ENCODE measurements at places on chromosomes 6 and 20.

DNA sequence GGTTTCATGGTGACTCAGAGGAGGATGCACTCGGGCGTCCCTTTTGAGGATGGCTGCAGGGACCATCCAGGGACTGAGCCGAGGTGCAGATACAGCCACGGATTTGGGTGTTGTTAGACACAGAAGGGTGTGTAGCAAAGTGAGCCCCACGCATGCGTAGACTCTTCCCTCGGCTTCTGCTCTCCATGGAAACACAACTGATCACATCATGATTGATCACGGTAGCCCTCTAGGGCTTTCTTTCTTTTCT, 606 bp upstream of the ULBP1 start:
- H3K27me3 ChIP-seq, result peaks cover 64% of the 10 kb centered on the region
- no peaks in the 10 kb centered on the region for H3K36me3 ChIP-seq
- peak overlapping the region; percentile 55 for H3K4me3 ChIP-seq
- H3K27ac ChIP-seq, result no peak overlapping the region
- H3K4me1 ChIP-seq, result peaks cover 31% of the 10 kb centered on the region
- DNase-seq, result no peak

DNA sequence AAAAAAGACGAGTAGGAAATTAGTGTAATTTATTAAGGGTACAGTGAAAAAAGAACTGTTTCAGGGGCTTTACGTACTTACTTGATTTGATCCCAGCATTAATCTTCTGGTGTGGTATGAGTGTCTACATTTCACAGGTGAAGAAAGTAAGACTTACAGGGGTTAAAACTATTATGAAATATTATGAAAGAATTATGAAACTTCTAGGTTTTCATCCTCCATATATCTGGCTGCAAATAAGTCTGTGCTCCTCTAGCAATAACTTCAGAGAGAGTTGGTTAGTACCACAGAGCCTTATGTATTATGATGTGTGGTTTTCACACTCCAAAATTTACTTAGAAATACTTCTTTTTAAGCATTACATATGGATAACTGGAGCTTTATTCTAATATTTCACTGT, 41.9 kb downstream of the ZFAND3 start:
- H3K27ac ChIP-seq, result no peak overlapping the region
- H3K36me3 ChIP-seq, result no peaks in the 10 kb centered on the region
- no peaks in the 10 kb centered on the region for H3K27me3 ChIP-seq
- DNase-seq, result no peak
- peaks cover 21% of the 10 kb centered on the region for H3K4me1 ChIP-seq

DNA sequence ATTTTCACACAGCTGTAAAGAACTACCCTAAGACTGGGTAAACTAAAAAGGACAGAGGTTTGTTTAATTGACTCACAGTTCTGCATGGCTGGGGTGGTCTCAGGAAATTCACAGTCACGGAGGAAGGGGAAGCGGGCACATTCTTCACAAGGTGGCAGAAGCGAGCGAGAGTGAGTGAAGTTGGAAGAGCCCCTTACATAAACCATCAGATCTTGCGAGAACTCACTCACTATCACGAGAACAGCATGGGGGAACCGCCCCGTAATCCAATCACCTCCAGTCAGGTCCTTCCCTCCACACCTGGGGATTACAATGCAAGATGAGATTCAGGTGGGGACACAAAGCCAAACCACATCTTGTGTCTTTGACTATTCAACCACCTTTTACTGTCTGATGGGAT, 700.5 kb downstream of the TENT5A start:
- H3K4me1 ChIP-seq, result no peaks in the 10 kb centered on the region
- no peak overlapping the region for H3K27ac ChIP-seq
- no peaks in the 10 kb centered on the region for H3K27me3 ChIP-seq
- H3K4me3 ChIP-seq, result no peak overlapping the region

GRCh38 chr6:16437095-16437494, 198.7 kb downstream of the GMPR start:
- no peak for DNase-seq
- H3K4me3 ChIP-seq, result peak overlapping the region; percentile 40
- H3K27me3 ChIP-seq, result no peaks in the 10 kb centered on the region
- H3K4me1 ChIP-seq, result peaks cover 55% of the 10 kb centered on the region
- H3K36me3 ChIP-seq, result peaks cover 5% of the 10 kb centered on the region

DNA sequence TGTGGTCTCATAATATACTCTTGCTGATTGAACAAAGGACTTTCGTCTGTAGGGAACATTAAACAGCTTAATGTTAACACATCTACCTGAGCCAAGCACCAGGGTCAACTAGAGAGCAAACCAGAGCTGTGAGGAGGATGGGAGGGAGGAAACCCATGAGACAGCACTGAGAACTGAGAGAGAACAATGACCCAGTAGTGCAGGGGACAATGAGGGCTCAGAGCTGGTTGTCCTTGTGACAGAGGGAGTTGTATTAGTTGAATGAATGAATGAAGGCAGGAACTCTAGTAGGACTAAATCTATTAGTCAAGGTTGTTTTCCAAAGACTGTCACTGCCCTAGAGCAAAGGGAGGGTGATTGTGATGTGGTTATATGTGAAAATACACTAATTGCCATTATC, 28.2 kb upstream of the GSTA4 start:
- no peaks in the 10 kb centered on the region for H3K4me1 ChIP-seq
- no peak overlapping the region for H3K27ac ChIP-seq
- no peaks in the 10 kb centered on the region for H3K27me3 ChIP-seq

DNA sequence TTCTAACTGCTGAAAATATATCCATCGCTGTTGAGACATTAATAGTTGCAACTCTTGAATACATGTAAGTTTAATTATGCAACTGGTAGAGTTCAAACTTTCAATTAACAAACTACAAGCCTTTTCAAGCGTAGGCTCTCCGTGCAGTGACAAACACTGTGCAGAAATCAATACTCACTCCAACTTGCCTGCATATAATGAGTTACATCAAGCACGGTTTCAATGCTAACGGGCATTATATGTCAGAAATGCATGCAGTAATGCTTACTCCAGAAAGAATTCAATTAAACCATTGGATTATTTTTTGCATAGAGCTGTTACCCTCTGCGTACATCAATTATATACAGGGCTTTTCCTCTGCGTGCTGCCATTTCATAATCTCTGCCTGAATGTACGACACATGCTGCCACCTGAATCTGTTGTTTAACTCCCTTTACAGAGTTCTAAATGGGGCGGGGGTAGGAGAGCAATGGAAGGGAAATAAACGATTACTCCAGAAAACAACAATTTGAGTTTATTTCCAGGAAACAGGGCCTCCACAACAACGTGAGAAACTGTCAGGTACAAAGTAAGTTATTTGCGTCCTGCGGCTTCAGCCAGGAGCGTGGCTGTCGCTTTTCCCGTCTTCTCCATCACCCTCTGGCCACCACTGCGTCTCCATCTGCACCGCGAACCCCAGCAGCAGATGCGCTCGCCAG, 1.8 kb downstream of the PTPRK start:
- no peak overlapping the region for H3K27ac ChIP-seq
- H3K4me1 ChIP-seq, result peaks cover 26% of the 10 kb centered on the region
- H3K27me3 ChIP-seq, result peaks cover 57% of the 10 kb centered on the region
- peak overlapping the region; percentile 80 for H3K4me3 ChIP-seq
- no peak for DNase-seq
- H3K36me3 ChIP-seq, result no peaks in the 10 kb centered on the region

DNA sequence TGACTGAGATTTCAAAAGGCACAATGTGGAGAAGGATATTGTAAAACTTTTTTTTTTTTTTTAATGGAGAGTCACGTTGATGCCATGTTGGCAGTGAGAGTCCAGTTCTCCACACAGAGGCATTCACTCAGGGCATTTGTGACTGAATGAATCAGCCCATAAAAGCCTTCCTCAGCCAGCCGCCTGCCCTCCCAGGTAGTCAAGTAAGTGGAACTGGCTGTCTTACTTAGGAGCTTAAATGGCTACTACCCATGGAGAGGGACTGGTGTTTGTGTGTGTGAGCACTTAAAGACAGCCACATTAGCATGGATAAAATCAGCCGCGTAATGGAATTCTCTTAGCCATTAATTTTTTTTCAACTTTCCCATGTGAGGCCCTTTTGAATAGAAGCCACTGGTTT, 12.6 kb downstream of the AAR2 start:
- H3K27me3 ChIP-seq, result no peaks in the 10 kb centered on the region
- peaks cover 90% of the 10 kb centered on the region for H3K36me3 ChIP-seq
- no peaks in the 10 kb centered on the region for H3K4me1 ChIP-seq
- H3K27ac ChIP-seq, result no peak overlapping the region
- no peak for DNase-seq
- H3K4me3 ChIP-seq, result no peak overlapping the region

GRCh38 chr6:81376745-81377144, 375.7 kb downstream of the TENT5A start:
- no peak overlapping the region for H3K4me3 ChIP-seq
- no peaks in the 10 kb centered on the region for H3K27me3 ChIP-seq
- no peak overlapping the region for H3K27ac ChIP-seq
- no peaks in the 10 kb centered on the region for H3K36me3 ChIP-seq
- no peaks in the 10 kb centered on the region for H3K4me1 ChIP-seq

- no peaks in the 10 kb centered on the region for H3K27me3 ChIP-seq
- H3K4me1 ChIP-seq, result no peaks in the 10 kb centered on the region
- no peak for DNase-seq
- peaks cover 19% of the 10 kb centered on the region for H3K36me3 ChIP-seq
- no peak overlapping the region for H3K4me3 ChIP-seq
- H3K27ac ChIP-seq, result no peak overlapping the region
These were observed 150.8 kb downstream of the ZMYND8 start for GRCh38 chr20:47205577-47206123.

- H3K27ac ChIP-seq, result no peak overlapping the region
- DNase-seq, result no peak
- no peak overlapping the region for H3K4me3 ChIP-seq
These were observed 9.8 kb downstream of the GPR31 start for GRCh38 chr6:167148021-167148420.

DNA sequence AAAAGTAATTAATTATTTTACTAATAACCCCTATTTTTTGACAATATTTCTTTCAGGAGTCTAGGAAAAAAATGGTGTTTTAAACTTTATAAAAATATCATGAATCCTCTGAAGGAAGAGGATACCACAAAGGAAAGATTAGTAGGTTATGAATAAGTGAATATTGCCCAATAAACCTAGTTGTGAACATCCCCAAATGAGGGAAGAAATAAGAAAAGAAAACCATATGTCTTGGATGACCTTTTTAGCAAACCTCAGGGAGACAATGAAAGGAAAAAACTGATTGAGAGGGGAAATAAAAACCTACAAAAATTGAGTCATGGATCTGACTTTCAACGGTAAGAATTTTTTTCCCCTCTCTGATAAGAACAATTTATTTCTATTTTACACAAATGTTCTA, 34.4 kb downstream of the TENT5A start:
- no peak for DNase-seq
- H3K27me3 ChIP-seq, result no peaks in the 10 kb centered on the region
- no peak overlapping the region for H3K4me3 ChIP-seq

DNA sequence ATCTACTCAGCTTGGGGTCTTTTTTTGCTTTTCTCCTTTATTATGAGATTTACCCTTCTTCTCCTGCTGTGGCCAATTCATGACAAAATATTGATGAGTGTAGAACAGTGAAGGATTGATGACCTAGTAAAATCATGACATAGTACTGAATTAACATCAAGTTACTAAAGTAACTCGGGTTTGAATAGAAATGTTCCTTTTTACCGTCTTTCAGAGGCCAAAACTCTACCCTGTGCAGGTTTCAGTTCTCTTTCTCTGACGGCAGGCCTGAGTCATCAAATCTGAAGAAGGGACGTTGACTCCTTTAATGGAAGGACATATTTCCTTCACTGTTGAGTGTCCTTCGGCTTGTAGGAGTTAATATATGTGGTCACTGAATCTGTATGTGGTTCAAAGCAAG, 80.7 kb downstream of the RREB1 start:
- peaks cover 63% of the 10 kb centered on the region for H3K36me3 ChIP-seq
- DNase-seq, result no peak
- H3K27ac ChIP-seq, result no peak overlapping the region
- H3K27me3 ChIP-seq, result no peaks in the 10 kb centered on the region
- H3K4me1 ChIP-seq, result peaks cover 3% of the 10 kb centered on the region

GRCh38 chr6:79964607-79965081, 17.3 kb upstream of the ELOVL4 start:
- H3K27me3 ChIP-seq, result no peaks in the 10 kb centered on the region
- H3K4me3 ChIP-seq, result no peak overlapping the region
- H3K36me3 ChIP-seq, result no peaks in the 10 kb centered on the region
- H3K27ac ChIP-seq, result no peak overlapping the region
- peaks cover 7% of the 10 kb centered on the region for H3K4me1 ChIP-seq

DNA sequence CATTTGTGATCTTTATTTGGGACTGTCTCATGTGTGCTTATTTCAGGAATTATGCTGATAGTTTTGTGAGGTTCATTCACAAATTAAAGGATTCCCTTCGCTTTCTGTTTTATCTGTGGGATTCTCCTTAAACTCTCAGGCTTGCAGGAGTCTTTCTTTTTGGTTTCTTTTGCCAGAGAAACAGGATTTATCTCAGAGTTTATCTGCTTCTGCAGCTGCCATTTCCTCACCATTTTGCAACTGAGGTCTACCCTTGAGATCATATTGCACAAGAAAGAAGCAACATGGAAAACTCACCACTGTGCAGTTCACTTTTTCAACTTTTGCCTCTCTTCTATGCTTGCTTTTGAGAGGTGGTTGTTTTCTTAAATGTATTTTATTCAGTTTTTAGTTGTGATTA, 201.0 kb downstream of the PRL start:
- no peak overlapping the region for H3K27ac ChIP-seq
- H3K36me3 ChIP-seq, result no peaks in the 10 kb centered on the region
- peaks cover 3% of the 10 kb centered on the region for H3K27me3 ChIP-seq

DNA sequence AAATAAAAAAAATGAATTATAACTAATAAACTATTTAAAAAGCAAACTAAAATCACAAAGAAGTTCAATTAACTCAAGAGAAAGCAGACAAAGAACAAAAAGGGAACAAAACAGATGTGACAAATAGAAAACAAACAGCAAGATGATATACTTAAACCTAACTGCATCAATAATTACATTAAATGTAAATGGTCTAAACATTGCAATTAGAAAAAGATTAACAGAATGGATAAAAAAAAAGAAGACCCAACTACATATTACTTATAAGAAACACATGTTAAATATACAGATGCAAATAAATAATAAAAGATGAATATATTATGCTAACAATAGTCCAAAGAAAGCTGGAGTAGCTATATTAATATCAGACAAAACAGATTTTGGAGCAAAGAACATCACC, 35.1 kb upstream of the RAB22A start:
- no peaks in the 10 kb centered on the region for H3K4me1 ChIP-seq
- no peak overlapping the region for H3K4me3 ChIP-seq
- no peaks in the 10 kb centered on the region for H3K27me3 ChIP-seq
- no peaks in the 10 kb centered on the region for H3K36me3 ChIP-seq

DNA sequence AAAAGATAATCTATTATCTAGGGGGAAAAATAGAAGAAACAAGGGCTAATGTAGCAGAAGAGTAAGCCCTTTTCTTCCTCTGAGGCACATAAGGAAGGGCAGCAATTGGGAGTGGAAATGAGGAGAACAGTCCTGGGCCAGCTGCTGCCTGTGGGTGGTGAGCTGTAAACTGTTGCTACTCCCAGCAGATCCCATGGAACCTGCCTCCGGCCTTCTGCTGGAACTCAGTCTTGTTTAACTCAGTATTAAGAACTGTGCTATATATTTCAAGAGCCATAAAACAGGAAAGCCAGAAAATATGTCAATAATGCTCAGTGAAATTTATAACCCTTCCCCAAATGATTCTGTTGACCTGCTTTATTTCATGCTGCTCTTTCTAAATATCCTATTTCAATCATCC, 464.2 kb downstream of the COL12A1 start:
- H3K36me3 ChIP-seq, result no peaks in the 10 kb centered on the region
- no peaks in the 10 kb centered on the region for H3K27me3 ChIP-seq

- no peak overlapping the region for H3K27ac ChIP-seq
- H3K4me3 ChIP-seq, result no peak overlapping the region
- no peaks in the 10 kb centered on the region for H3K36me3 ChIP-seq
- no peaks in the 10 kb centered on the region for H3K4me1 ChIP-seq
- DNase-seq, result no peak
These were observed 337.4 kb downstream of the CBLN4 start for GRCh38 chr20:55667955-55668354.

Data from CD4-positive, alpha-beta T cell (primary cell).